ENCODE measurements at places on chromosomes 13 and 19.

- DNase-seq, result no peak
Observed at GRCh38 chr19:48720251-48720612, 707 bp upstream of the MAMSTR start.

GRCh38 chr19:11881151-11881800, 6.3 kb upstream of the ZNF69 start:
- DNase-seq, result no peak

DNA sequence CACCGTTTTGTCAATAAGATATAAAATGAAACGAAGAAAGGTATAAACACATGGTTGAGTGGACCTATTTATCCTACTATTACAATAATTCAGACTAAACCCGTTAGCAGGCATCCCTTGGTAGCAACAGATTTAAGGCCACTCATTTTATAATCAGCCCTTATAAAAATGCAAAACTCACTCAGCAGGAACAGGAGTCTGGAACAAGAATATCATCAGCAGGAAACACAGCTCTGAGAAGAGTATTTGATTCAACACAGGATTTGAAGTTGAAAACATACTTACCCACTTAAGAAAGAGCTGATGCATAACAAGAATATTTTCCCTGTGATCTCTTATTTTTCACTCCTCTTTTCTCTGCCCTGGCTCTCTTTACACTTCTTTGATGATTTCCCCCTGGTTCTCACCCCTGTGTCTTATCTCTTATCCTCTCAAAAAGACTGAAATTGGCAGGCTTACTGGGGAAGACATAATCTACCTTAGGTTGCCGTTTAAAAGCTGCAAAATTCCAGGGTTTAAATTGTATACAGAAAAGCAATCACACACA, 1722.7 kb downstream of the SLITRK5 start:
- no peak for DNase-seq

DNA sequence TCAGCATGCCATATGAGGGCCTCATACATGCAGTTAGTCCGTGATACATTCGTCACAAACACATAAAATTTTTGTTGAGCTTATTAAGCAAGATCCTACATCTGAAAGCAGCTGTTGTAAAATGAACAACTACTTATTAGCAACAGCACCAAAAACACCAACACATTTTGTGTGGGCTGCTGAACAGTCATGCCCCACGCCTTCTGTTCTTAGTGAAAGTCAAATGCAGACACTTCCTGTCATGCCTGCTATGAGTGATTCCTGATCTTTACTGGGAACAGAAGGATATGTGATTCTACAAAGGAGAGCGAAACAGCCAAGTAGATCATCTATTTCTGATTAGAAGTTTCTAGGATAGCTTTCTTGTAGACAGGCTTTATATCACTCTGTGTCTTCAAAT, 4.2 kb upstream of the B3GLCT start:
- no peak for DNase-seq

- no peak for DNase-seq
Observed at GRCh38 chr13:91657283-91657682, 258.9 kb downstream of the GPC5 start.

DNA sequence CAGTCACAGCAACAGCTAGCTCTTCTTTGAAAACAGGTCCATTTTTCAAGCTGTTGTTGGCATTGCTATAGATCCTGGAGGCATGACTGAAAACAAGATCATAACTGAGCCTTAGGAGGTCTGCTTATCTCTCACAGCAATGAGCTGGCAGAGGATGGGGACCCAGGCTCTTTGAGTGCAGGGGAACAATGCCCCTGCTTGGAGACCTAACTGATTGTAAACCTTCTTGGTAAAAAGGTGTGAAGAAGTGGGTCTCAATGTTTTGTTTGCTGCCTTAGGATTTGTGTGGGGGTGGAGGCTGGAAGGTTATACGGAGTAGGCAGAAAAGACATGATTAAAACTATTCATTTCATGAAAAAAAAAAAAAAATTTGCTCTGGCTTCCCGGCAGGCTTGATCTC, 94.6 kb downstream of the EFNB2 start:
- DNase-seq, result no peak

GRCh38 chr13:110410936-110411687, 104.0 kb downstream of the COL4A2 start:
- DNase-seq, result no peak

- DNase-seq, result no peak
Observed at GRCh38 chr19:8251025-8251472, 41.9 kb downstream of the CERS4 start.

GRCh38 chr13:44778761-44779484, 202.8 kb upstream of the TSC22D1 start:
- no peak for DNase-seq

- no peak for DNase-seq
Observed at GRCh38 chr19:18853755-18854427, 22.1 kb downstream of the UPF1 start.

GRCh38 chr13:80012251-80012650, 328.7 kb downstream of the SPRY2 start:
- no peak for DNase-seq

- no peak for DNase-seq
Observed at GRCh38 chr13:19152403-19152802, 29.2 kb downstream of the TUBA3C start.

GRCh38 chr13:47277774-47278173, 380.9 kb upstream of the HTR2A start:
- no peak for DNase-seq

GRCh38 chr13:97030705-97031452, 36.6 kb upstream of the OXGR1 start:
- DNase-seq, result no peak

DNA sequence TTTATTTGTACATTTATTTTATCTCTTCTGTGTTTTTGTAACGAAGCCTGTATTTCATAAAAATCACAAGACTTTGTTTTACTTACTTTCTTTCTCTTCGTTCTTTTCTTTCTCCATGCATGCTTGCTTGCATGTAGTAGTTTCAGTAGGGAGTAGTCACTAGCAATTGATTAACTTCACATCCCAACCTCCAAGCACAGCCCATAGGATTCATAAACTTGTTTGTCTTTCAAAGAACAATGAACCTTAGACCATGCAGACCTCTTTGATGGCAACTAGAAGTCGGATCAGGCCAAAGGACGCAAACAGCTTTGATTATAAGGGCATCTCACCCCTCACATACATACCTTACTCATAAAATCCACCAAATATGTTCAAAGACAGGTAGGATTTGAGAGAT, 3.1 kb upstream of the PRR20A start:
- DNase-seq, result no peak

DNA sequence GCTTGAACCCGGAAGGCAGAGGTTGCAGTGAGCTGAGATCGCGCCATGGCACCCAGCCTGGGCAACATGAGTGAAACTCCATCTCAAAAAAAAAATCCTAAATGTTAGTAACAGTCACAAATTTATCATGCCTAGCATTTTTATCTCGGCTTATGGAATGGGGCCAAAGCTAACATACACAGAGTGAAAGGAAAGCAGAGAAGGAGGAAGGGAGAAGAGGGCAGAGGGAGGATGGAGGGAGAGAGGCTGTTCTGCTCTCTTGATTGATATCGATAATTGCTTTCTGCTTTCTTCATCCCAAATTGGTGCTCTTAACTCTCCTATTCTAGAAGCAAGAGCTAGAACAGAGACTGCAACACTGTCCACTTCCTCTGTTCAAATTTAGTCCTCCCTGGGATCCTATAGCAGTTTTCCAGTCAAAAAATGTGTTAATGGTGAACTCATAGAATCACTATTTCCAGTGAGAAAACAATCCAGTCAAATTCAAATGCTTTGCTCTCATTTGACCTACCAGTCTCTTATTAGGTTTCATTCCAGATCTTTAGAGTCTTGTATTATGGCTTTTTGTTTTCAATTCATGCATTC, 15.8 kb upstream of the TUBGCP3 start:
- DNase-seq, result no peak

- no peak for DNase-seq
Observed at GRCh38 chr13:111437856-111438547, 117.6 kb downstream of the TEX29 start.

DNA sequence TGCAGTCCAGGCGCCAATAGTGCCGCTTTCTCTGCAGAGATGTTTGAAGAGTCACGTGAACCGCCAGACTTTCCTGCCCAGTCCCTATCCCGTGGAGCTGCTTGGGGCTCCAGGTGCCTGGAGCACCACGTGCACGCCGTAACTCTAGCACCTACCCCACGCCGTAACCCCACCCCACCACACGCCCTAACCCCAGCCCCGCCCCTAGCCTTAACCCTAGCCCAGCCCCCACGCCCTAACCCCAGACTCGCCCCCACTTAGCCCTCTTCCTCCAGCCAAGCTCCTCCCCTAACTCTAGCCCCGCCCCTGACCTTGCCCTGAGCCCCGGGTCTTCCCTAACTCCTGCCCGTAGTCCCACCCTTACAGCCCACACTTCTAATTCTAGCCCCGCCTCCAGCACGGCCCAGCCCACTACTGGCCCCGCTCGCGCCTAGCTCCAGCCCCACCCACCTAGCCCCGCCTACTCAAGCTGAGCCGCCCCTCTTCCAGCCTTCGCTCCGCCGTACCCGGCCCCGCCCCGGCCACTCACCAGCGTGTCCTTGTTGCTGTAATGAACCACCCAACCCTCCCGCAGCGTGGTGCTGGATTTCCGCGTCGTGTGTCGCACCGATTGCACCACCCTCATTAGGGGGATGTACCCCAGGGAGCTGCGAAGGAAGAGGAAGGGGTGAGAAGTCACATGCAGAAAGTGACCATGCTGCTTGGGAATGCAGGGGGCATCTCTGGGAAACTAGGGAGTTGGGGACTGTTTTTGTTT, 19.5 kb downstream of the PRKD2 start:
- no peak for DNase-seq

GRCh38 chr13:25281935-25282332, 5.4 kb downstream of the MTMR6 start:
- no peak for DNase-seq

DNA sequence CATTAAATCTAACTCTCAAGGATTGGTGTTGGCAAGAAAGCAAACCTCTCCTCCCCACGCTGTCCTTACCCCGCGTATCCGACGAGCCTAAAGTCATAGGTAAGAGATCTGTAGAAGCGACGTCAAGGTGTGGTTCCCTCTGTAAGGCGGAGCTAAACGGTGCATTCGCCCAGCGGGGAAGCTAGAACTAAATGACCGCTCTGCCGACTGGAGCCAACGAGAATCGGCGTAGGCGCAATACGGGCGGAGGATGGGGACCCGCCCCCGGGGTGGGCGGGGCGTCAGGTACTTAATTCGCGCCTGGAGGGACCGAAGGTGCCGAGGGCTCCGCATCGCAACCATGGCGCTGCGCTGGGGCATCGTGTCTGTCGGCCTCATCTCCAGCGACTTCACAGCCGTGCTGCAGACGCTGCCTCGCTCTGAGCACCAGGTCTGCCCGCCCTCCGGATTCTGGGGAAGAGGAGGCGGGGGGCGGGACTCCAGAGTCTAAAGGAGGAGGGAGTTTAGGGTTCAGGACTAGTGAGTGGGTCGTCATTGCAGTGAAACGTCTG, at the start of gene DHDH:
DHDH (plus strand) TSS at position 318 of the 551 bp plus-strand sequence; CDS start at position 341, 23 bp downstream.
- peak; percentile 86 for DNase-seq

DNA sequence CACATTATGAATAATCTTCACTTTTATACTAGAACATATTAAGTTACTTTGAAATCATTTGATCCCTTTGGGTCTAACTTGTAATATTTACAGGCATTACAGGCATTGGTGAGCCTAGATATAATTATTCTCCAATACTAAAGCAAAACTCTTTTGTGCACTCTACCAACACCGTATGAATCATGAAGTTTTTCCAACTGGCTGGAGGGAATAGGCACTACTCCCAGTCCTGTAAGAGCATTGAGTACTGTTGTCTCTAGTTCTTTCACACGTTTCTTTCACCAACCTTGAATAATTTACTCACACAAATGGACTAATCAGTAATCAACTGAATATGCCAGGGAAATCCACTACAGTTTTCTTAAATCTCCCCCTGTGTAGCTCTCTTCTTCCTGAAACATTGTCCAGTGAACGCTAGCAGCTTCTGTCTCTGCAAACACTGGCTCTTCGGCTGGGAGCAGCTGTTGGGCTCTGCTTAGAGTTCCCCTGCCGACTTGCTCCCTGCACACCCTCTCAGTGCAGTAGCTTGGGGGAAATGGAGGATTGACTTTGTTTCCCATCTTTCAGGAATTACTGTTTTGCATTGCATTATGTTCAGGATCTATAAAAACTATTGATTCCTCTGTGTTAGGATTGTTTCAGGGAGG, 476.7 kb downstream of the RFC3 start:
- DNase-seq, result no peak

DNA sequence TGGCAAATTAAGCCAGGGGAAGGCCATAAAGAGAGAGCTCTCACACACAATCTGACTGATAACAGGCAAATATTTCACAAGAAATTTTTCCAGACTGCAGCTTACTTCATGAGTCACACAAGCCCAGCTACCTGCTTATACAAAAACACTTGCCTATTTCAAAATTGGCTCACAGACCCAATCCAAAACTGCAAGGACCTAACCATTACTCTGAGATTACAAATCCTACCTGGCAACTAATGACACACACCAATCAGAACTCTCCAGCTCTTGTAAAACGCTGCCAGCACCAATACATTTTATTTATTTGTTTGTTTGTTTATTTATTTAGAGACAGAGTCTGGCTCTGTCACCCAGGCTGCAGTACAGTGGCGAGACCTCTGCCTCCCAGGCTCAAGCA, 18.1 kb upstream of the ZFP82 start:
- DNase-seq, result no peak

DNA sequence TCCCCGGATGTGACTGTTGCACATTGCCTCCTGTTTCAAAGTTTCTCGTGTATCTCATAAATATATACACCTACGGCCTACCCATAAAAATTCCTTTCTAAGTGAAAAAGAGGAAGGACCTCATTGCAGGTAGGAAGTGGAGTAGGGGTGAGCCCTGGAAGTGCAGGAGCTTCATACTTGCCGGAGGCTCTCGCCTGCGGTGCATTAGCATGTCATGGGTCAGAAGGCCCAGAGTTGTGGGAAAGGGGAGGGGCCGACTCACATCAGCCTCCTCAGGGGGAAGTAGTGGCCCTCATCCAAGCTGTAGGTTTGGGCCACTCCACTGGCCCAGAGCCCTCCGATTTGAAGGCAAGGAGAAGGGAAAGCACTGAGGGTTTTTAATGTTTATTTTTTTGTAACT, 26.0 kb upstream of the IRS2 start:
- no peak for DNase-seq

GRCh38 chr19:31389874-31390273, 40.6 kb upstream of the TSHZ3 start:
- no peak for DNase-seq

DNA sequence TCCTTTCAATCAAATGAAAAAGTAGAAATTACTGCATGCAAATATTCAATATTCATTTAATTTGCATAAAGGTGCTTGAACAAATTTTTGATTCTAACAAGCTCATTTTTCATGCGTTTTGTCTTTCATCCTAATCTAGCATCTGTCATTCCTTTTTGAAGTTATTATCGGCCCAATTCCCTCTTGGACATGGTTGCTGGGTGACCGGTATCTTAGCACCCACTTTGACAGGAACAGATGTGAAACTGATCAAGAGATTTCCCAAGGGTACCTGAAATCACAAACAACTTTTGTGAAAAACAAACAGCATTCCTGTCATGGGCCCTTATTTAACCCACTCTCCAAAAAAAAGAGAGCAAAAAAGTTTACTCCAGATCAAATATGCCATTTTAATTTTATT, 13.3 kb downstream of the DACH1 start:
- no peak for DNase-seq

GRCh38 chr13:73985783-73986182, 148.4 kb downstream of the KLF12 start:
- no peak for DNase-seq
